ENCODE measurements at places on chromosomes 1 and 21. TPM values are rescaled to one million over a fixed set of nuclear protein-coding genes. Genes with fewer than 3 reads are reported as not detected.

AMPD1 gene
- polyA plus RNA-seq: not detected

CCDC185 gene
- polyA plus RNA-seq: not detected

CHRM3 gene
- 0.78 TPM for polyA plus RNA-seq

DNA sequence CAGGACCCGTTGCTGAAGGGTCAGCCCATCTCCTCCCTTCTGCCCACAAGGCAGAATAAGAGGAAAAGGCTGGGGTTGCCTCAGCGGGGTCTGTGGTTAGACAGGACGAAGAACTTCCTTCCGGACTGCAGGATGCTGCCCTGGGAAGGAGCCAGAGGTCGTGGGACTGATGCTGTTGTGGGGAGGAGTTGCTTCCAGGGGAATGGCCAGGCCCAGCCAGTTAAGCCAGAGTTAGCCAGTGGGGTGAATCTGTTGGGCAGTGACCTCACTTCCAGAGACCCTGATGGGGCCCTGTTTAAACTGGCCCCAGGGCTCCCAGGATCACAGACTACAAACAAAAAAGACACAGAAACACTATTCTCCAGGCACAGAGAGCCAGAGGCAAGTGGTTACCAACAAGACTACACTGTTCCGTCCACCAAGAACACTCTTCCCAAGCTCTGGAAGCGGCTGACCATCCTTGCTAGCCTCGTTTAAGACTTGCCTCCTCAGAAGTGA, 13.0 kb downstream of the FAM229A start:
- DNase-seq: no peak
